ENCODE measurements at places on chromosomes 3 and 15.

DNA sequence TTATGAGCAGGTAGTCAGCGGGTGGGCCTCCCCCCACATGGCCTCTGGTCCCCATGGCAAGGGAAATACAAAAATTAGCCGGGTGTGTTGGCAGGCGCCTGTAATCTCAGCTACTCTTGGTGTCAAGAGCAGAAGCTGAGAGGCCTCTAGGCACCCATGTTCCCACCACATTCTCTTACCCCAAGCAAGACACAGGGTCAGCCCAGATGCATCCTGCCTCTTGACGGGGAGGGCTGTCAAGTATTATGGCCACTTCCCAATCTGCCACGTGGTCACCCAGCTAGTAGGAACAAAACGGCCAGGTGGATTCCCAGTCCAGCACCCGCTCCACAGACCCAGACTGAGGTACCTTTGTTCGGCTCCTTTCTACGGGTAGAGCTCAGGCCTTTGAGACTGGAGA is 16.2 kb upstream of the SLC6A6 start:
- no peak for DNase-seq

DNA sequence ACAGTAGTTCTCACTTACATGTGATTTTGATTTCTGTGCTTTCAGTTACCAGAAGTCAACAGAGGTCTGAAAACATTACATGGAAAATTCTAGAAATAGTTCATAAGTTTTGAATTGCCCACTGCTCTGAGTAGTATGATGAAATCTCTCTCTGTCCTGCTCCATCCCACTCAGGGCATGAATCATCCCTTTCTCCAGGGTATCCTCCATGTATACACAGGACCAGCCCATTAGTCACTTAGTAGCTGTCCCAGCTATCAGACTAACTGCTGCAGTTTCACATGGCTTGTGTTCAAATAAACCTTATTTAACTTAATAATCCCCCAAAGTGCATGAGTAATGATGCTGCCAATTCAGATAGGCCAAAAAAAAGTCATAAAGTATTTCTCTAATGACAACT is 38.6 kb downstream of the EPHA3 start:
- DNase-seq = no peak

DNA sequence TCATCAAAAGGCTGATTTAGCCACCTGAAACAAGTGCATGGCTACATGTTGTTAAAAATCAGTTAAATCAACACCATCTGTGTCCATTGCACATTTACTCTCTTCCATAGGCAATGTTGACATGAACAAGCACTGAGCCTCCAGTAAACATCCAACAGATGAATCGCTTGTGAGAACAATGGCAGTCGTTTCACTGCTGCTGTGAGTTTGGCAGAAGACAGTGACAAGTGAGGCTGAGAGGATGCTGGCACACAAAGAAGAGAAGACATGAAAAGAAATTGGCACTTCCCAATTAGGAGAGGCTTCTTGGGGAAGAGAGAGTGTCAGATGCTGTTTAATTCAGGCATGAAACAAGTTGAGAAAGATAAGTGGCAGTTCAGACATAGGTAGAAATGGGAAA is 227.4 kb upstream of the STT3B start:
- no peak for DNase-seq

DNA sequence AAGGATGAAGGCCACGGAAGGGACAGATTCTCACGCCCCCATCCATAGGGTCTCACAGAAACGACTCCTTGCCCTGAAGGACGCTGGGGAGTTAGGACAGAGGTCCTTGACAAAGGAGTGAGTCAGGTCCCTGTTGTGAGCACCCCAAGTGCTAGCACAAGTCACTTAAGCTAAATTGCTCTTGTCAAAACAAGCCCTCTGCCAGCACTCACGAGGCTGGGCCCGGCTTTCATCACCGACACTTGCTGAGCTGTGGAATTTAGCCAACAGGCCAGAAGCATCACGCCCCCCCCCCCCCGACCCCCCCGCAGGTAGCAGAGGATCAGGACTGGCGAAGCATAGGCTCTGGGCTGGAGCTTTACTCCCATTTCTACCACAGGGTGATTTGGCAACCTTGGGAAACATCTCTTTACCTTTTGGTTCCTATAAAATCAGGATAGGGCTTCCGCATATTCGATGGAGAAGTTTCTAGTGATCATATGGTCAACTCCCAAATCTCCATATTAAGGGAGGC is 75.4 kb downstream of the ADCY5 start:
- no peak for DNase-seq

DNA sequence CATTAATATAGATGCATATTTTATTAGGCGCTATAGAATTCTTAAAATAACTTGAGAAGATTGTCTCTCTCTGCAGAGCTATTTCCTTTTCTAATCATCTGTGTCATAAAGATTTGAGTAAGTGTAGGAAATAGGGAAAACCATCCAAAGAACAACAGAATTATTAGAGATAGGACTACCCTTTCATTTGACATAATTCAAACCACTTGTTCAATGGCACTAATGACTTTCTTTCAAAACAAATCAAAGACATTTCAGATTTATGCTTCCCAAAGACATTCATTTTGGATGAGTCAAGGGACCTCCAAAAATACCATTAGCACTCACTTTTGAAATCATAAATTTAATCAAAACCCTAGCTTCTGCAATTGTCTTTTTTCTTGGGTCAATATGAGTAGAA is 29.5 kb downstream of the PRICKLE2 start:
- DNase-seq = no peak

GRCh38 chr15:65365229-65365628 is 12.6 kb downstream of the IGDCC3 start:
- no peak for DNase-seq

DNA sequence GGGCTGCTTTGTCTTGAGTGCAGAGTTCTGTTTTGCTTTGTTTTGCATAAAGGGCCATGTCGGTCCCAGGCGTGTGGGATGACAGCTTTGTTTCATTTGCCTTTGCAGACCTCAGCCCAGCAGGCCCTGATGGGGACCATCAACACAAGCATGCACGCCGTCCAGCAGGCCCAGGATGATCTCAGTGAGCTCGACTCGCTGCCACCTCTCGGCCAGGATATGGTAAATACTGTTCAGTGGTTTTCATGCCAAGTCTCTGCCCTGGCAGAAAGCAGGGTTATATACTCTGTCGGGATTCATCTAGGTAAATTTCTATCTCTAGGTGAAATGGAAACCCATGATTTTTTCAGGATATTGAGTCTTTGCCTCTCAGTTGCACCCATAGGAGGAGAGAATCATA is 343.9 kb upstream of the TPM1 start:
- no peak for DNase-seq

DNA sequence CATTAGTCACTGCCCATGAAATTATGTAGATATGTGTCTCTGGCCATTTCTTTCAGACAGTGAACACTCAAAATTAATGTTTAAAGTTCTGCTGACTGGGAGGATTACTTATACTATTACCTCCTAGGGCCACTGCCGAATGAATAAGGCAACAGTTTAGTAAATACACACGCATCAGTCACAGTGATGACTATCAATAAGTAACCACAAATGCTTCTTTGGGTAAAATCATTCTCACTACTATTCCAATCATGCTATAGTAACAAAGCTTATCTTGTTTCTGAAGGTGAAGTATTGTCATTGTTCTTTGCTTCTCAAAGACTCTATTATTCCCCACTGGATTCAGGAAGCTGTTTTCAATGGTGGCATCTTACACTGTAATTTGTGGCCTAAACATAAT is 478.8 kb downstream of the EPHA3 start:
- DNase-seq = no peak

DNA sequence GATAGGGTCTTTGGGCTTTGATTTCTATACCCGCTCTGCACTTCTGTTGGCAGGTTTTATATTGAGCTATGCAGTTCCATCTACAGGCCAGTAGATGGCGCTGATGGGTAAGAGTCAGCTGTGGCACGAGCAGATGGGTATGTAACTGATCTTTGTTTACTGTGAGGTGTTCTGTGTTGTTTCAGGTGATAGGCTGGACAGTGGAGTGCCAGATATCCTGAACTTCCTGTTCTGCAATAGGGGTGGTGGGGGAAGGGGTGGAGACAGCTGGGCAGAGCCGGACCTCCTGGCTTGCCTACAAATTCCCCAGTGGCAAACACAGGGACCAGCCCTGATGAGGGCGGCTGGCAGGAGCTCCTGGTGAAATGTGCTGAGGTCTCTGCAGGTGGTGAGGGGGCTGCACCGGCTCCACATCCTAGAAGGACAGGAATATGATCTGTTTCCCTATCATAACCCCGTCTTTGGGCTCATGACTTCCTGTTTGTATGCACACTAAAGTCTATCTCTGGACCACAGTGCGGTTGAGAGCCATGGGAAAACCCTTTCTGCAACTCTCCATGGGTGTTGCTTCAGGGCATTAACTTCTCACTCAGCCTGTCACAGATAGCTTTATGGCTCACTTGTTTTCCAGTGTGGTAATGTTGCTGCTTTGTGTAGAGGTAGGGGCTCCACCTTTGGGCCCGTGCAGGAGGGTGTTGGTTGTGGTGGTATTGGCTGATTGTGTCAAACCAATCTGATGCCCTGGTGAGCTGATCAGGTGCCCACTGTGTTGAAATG is 13.4 kb upstream of the FAM98B start:
- peak; percentile 58 for DNase-seq

- DNase-seq = no peak
These were observed 422.3 kb upstream of the ROBO1 start for GRCh38 chr3:80190051-80190450.

GRCh38 chr3:62210011-62210410 is 163.3 kb downstream of the FEZF2 start:
- DNase-seq = no peak
